ENCODE measurements at places on chromosomes 6 and 20.
A peak's percentile ranks its signal among the peaks of the same experiment; 100 is the strongest.

DNA sequence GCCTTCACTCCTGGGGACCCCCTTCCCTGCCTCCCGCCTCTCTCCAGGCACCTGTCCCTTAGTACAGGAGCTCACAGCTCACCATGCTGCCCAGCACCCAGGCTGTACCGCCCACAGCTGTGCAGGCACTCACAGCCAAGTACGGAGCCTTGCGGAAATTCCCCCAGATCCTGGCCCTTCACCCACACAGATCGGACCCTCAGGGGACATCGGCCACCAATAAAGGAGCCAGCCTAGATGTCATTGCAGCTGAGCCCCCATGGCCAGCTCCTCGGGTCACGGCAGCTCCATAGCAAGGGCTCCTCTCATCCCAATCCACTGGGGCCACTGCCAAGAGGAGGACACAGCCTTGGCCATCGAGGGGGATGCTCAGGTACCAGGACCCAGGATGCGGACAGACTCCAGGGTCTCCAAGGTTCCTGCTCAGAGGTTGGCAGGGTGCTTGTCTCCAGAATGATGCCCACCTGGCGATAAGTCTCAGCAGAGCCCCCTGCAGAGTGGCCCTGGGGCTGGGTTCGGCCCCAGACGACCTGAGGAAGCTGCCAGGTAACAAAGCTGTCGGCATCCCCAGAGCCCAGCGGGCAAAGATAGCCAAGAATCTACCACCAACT, 82.3 kb downstream of the YTHDF1 start:
- no peak overlapping the region for H3K4me3 ChIP-seq
- peaks cover 29% of the 10 kb centered on the region for H3K27me3 ChIP-seq
- no peaks in the 10 kb centered on the region for H3K4me1 ChIP-seq
- no peaks in the 10 kb centered on the region for H3K36me3 ChIP-seq
- no peak overlapping the region for H3K27ac ChIP-seq
- no peak for ATAC-seq

GRCh38 chr6:126628125-126628524, 288.2 kb downstream of the CENPW start:
- no peaks in the 10 kb centered on the region for H3K27me3 ChIP-seq
- no peaks in the 10 kb centered on the region for H3K36me3 ChIP-seq
- ATAC-seq = no peak
- H3K4me1 ChIP-seq = no peaks in the 10 kb centered on the region
- H3K27ac ChIP-seq = no peak overlapping the region

DNA sequence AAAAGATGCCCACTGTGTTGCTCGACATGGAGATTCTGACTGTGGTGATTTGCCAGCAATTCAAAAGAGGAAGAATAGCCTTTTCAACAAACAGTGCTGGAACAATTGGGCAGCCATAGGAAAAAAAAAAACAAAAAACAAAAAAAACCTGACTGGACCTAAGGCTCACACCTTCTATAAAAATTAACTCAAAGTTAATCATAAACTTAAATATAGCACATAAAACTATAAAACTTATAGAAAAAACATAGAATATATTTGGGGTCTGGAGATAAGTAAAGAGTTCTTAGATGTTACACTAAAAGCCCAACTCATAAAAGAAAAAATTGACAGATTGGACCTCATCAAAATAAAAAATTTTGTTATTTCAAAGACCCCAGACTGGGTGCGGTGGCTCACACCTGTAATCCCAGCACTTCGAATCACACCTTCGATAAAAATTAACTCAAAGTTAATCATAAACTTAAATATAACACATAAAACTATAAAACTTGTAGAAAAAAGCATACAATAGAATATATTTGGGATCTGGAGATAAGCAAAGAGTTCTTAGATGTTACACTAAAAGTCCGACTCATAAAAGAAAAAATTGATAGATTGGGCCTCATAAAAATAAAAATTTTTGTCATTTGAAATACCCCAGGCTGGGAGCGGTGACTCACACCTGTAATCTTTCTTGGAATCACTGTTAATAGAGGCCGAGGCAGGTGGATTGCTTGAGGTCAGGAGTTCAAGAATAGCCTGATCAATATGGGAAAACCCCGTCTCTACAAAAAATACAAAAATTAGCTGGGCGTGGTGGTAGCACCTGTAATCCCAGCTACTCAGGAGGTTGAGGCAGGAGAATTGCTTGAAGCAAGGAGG, 115.6 kb upstream of the FAM83B start:
- no peaks in the 10 kb centered on the region for H3K36me3 ChIP-seq
- H3K4me3 ChIP-seq = no peak overlapping the region
- ATAC-seq = no peak

- no peaks in the 10 kb centered on the region for H3K27me3 ChIP-seq
- H3K36me3 ChIP-seq = peaks cover 14% of the 10 kb centered on the region
- no peak for ATAC-seq
- no peak overlapping the region for H3K4me3 ChIP-seq
Measured at GRCh38 chr20:25507385-25508082, 77.8 kb downstream of the NINL start.

- H3K4me3 ChIP-seq = no peak overlapping the region
- H3K36me3 ChIP-seq = peaks cover 21% of the 10 kb centered on the region
- H3K27ac ChIP-seq = no peak overlapping the region
- H3K27me3 ChIP-seq = no peaks in the 10 kb centered on the region
- ATAC-seq = no peak
- peaks cover 16% of the 10 kb centered on the region for H3K4me1 ChIP-seq
Measured at GRCh38 chr20:16514140-16514539, 59.1 kb downstream of the KIF16B start.

DNA sequence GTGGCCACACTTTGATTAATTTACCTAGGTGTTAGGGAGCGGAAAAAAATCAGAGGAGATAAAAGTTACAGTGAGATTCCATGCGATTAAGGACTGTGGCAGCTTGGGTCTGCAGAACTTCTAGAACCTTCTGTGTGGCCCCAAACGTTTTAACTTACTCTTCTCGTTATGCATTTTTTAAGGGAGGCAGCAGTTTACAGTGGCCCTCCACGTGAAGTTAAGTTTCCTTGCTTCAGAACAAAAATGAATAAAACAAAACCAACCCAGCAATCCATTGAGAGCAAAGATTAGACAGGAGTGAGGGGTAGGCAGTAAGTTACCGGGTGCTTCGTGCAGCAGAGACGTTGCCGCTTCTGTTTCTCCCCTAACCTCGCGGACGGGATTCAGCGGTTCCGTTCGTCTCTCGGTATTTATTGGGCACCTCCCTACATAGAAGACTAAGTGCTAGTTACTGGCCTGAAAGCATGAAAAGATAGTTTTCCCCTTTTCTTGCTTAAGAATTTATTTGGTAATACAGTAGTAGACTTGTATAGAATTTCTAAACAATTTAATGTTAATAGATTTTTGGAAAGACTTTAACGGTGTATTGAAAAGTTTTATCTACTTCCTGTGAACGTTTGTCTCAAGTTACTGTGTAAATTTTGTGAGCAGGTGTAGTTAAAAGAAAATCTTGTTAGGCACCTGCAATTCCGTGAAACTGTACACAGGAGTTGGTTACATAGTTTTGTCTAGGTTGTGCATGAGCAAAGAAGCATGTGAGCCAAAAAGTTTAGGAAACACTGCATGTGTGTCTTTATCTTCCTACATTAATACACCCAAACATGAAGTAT, 1.1 kb downstream of the BAG2 start:
- H3K4me1 ChIP-seq = peaks cover 40% of the 10 kb centered on the region
- H3K36me3 ChIP-seq = peaks cover 5% of the 10 kb centered on the region
- peak overlapping the region; percentile 89 for H3K4me3 ChIP-seq
- ATAC-seq = no peak

- H3K27ac ChIP-seq = no peak overlapping the region
- H3K36me3 ChIP-seq = peaks cover 18% of the 10 kb centered on the region
- no peak for ATAC-seq
- H3K27me3 ChIP-seq = no peaks in the 10 kb centered on the region
- H3K4me3 ChIP-seq = no peak overlapping the region
Measured at GRCh38 chr6:17820055-17820454, 113.3 kb upstream of the NUP153 start.

- no peak for ATAC-seq
- no peaks in the 10 kb centered on the region for H3K4me1 ChIP-seq
- peaks cover 66% of the 10 kb centered on the region for H3K27me3 ChIP-seq
- H3K4me3 ChIP-seq = no peak overlapping the region
- no peaks in the 10 kb centered on the region for H3K36me3 ChIP-seq
Measured at GRCh38 chr20:16801919-16802651, 53.9 kb downstream of the OTOR start.

DNA sequence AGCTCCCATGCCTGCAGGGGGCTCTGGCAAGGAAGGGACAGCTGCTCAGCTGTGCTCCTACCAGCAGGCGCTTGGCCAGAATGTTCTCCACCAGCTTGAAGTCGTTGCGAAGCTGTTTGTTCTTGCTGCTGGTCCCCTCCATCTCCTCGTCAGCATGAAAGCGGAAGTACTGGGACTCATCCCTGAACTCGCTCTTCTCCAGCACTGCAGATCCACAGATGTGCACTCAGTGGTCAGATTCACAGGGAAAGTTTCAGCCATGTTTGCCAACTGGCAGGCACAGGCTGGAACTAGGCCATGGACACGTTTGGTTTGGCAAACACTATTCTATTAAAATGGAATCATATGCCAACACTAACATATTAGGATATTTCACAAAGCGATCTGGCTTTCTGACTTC, 167.9 kb downstream of the PREX1 start:
- no peak for ATAC-seq
- H3K4me3 ChIP-seq = no peak overlapping the region
- H3K36me3 ChIP-seq = peaks cover 89% of the 10 kb centered on the region
- H3K27ac ChIP-seq = peak overlapping the region; percentile 73

Data from stimulated activated memory B cell treated with anti-CD40 and anti-IgM and Interleukin-4, amounts not matched to agents 10 μg/mL and 1 μg/mL and 100 μg/mL, for 72 hours (primary cell).